H54 (cell line): ENCODE measurements at places on chromosomes 11 and 22.

DNA sequence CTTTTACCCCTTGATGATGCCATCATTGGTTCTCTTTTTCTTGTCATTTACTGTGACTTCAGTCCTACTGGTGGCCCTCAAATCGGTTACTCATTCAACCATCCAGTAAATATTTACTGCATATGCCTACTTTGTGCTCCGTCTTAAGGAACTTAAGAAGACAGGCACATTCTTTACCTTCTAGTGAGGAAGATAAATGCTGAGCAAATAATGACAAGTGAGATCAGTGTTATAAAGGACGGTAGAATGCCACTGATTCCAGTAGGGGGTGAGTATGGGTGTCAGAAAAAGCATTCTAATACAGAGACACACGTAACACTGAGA is 1.6 kb downstream of the ANKRD42 start:
- DNase-seq: no peak

- DNase-seq: no peak
These were observed 397.0 kb downstream of the ETS1 start for GRCh38 chr11:128190312-128190711.

DNA sequence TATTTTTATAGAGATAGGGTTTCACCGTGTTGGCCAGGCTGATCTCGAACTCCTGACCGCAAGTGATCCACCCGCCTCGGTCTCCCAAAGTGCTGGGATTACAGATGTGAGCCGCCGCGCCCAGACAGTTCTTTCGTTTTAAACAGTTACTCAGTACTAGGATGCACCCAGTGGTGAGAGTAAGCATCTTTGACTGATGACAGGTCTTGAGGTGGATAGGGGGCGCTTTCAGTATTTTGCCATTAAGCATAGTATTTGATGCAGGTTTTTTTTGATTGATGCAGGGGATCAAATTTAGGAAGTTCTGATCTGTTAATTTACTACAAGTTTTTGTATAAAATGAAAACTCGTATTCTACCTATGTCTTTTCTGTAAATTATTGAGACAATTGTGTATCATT is 13.2 kb upstream of the TRIM34 start:
- no peak for DNase-seq

- DNase-seq: no peak
These were observed 5.9 kb upstream of the C11orf91 start for GRCh38 chr11:33706546-33706945.

GRCh38 chr11:127454856-127455255 is 454.3 kb upstream of the KIRREL3 start:
- no peak for DNase-seq

- no peak for DNase-seq
These were observed 102.5 kb downstream of the C11orf58 start for GRCh38 chr11:16840951-16841350.

DNA sequence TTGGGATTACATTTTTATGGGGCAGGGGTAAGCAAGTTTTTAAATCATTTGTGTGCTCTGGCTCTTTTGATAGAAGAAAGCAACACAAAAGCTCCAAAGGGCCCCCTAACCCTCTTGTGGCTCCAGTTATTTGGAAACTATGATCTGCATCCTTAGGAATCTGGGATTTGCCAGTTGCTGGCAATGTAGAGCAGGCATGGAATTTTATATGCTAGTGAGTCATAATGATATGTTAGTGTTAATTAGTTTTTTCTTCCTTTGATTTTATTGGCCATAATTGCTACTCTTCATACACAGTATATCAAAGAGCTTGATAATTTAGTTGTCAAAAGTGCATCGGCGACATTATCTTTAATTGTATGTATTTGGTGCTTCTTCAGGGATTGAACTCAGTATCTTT is 10.1 kb downstream of the RAG1 start:
- peak; percentile 25 for DNase-seq

GRCh38 chr22:29456211-29456671 is 17.9 kb downstream of the RFPL1 start:
- no peak for DNase-seq

DNA sequence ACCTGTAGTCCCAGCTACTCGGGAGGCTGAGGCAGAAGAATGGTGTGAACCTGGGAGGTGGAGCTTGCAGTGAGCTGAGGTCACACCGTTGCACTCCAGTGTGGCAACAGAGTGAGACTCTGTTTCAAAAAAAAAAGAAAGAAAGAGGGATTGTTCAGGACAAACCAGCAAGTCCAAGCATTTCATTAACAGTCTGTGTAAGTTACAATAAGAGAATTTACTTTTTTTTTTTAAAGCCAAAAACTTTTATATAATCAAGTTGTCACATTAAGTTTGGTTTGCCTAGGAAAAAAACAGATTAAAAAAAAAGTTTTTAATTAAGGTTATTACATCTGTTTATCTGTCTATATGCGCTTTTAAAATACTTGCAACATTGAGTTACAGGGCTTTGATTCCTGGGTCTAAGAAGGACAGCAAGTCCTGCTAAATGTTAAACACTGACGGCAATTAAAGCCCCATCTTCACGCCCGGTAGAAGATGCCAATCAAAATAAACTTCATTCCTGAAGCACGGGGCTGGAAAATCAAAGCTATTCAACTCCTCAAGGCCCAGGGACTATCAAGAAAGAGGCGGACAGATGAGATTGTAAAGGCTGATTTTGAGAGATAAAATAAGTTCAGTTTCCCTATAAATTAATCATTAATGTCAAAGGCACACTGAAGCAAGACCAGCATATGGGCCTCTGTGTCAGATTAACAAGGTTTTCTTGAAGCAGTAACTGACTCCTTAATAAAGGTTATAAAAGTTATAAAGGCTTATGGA is 10.7 kb downstream of the TMEM138 start:
- DNase-seq: no peak

DNA sequence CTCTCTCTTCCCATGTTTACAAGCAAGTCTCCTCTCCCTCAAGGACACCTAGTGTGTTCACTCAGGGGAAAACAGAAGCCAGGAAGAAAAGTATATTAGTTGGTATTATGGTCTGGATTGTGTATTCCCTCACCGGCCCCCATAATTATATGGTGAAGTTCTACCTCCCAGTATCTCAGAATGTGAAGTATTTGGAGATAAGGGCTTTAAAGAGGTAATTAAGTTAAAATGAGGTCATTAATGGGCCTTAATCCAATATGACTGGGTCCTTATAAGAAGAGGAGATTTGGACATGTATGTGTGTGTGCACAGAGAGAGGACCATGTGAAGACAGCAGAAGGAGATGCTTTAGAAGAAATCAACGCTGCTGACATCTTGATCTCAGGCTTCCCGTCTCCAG is 26.5 kb upstream of the THY1 start:
- DNase-seq: no peak

DNA sequence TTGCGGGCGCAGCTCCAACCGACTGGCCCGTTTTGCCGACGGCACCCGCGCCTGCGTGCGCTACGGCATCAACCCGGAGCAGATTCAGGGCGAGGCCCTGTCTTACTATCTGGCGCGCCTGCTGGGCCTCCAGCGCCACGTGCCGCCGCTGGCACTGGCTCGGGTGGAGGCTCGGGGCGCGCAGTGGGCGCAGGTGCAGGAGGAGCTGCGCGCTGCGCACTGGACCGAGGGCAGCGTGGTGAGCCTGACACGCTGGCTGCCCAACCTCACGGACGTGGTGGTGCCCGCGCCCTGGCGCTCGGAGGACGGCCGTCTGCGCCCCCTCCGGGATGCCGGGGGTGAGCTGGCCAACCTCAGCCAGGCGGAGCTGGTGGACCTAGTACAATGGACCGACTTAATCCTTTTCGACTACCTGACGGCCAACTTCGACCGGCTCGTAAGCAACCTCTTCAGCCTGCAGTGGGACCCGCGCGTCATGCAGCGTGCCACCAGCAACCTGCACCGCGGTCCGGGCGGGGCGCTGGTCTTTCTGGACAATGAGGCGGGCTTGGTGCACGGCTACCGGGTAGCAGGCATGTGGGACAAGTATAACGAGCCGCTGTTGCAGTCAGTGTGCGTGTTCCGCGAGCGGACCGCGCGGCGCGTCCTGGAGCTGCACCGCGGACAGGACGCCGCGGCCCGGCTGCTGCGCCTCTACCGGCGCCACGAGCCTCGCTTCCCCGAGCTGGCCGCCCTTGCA is 1.0 kb downstream of the FJX1 start:
- DNase-seq: no peak

DNA sequence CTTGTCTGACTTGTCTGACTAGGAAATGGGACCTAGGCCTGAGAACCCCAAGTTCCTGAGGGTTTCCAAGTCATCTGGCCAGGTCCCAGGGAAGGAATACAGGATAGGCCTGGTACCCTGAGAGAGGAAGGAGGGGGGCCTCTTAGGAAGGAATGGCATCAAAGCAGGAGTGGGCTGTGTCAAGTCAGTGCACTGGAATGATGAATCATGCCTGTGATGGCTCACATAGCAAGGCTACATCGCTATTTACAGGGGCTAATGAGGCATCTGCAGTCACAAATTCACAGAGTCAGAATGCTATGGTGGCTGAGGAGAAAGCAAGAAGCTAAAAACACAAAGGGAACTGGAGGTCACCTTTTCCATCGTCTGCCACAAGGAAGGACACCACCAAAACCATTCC is 247.3 kb downstream of the NXPE2 start:
- no peak for DNase-seq

DNA sequence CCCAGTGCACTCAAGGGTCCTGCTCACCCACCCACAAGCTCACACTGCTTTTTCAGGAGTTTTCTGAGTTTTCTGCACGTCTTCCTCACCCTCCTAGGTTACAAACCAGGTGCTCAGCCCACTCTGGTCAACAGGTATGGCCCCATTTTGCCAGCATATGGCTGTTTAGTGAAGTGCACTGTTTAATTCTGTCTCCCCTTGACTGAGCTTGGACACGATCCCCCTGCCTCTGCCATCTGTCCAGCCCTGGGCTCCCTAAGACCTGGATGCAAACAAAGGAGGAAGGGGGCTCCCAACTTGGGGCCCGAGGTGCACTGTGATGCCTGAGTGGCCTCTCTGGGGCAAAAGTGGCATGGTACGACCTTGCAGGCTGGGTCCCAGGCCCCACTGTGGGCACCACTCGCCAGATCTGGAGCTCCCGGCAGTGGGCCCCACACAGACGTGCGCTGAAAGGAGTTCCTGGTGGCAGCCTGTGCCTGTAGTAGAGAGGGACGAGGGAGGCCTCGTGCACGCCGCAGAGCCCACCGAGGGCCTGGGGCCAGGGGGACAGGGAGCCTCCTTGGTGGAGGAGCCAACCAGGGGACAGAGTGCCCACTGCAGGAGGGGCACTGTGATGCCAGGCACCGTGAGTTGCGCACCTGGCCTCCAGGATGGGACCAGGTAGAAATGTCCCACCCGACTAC is 37.3 kb upstream of the COMT start:
- no peak for DNase-seq

GRCh38 chr22:44398856-44399837 is 86.4 kb upstream of the SHISAL1 start:
- DNase-seq: no peak

GRCh38 chr11:28690746-28691145 is 582.6 kb downstream of the METTL15 start:
- DNase-seq: no peak

- DNase-seq: no peak
These were observed 106.8 kb downstream of the MICAL3 start for GRCh38 chr22:17917490-17917983.

DNA sequence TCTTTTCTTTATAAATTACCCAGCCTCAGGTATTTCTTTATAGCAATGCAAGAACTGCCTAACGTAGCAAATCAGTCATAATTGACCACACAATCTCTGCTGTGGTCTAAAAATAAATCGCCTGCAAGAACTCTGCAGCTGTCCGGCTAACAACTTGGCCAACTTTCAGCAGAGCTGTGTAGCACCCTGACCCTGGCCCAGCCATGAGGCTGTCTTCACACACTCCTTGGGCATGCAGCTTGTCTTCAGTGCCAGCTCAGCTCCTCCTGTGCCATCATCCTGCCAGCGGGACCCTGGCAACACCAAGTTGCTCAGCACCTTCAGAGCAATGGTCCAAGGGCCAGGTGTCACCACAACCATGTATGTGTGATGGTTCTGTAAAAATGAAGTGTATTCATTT is 355.6 kb downstream of the OPCML start:
- no peak for DNase-seq

DNA sequence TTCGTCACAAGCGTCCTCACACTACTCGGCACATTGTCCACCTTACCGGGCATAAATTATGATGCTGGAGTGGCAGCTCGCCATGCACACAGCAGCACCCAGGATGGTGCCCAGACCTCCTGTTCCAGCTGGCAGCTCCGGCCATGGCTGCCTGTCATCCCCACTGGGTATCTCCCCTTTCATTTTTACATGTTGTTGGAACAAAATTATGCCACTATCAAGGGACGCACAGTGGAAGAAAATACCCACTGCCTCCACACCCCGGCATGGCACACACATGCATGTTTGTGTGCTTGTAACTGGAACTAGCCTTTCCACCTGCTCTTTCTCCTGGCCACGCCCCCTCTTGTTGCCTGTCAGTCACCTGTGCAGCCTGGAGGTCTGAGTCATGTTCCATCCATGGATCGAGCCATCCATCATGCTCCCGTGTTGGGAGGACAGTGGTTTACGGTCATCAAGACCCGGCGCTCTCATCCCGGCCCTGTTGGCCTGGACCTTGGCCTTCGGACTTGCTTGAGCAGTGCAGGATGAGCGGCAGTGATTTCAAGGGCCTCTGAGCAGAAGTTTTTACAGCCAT is 1069.6 kb downstream of the BRD1 start:
- DNase-seq: no peak

GRCh38 chr22:49768951-49769690 is 58.6 kb downstream of the BRD1 start:
- no peak for DNase-seq
